ENCODE measurements at places on chromosomes 7 and 10.

- no peak for DNase-seq
Observed at GRCh38 chr7:158279539-158280447, 307.8 kb downstream of the PTPRN2 start.

GRCh38 chr10:68781613-68782574, 45.4 kb upstream of the STOX1 start:
- DNase-seq, result no peak

DNA sequence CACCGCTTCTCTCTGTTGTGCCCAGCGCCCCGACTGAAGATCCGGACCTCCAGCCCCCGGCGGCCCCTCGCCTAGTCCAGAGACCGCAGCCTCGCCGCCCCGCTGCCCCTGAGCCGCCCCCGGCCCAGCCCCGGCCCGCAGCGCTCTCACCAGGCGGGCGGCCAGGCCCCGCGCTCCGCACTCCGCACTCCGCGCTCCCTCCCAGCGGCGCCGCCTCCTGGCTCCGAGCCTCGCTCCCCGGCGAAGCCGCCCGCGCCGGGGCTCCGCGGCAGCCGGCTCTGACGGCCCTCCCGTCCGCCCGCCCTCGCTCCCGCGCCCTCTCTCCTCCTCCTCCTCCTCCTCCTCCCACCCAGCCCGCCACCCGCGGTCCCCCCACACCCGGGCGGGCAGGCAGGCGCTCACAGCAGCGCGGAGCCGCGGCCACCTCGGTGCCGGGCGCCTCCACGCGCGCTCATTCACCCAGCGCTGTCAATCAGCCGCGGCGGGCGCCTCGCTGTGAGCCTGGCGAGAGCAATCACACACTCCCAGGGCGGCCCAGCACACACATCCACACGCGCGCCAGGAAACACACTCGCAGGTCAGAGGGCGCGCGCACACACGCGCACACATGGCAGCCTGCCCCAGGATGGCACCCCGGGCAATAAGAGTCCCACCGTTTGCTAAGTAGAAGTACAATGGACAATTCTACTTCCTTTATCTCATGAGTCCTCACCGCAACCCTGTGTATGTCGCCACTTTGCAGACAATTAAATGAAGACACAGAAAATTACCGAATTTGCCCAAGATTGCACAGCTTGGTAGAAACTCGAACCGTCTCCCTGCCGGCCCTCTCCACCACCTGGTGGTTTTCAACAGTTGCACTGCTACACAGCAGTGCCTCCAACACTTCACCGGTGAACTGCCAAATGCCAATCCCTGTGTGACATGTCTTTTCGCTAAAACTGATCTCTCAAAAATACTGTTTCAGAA, at the start of gene PRRT4:
TSS of gene PRRT4 (minus strand) at position 280 of the 969 bp plus-strand sequence.
- peak; percentile 76 for DNase-seq

GRCh38 chr10:28593811-28594210, 60.9 kb downstream of the WAC start:
- no peak for DNase-seq

- DNase-seq, result no peak
Observed at GRCh38 chr10:84838851-84839250, 510.5 kb downstream of the CCSER2 start.

- DNase-seq, result no peak
Observed at GRCh38 chr7:15057272-15057671, 154.7 kb upstream of the DGKB start.

GRCh38 chr7:87564296-87564963, 36.3 kb downstream of the ABCB1 start:
- DNase-seq, result no peak

DNA sequence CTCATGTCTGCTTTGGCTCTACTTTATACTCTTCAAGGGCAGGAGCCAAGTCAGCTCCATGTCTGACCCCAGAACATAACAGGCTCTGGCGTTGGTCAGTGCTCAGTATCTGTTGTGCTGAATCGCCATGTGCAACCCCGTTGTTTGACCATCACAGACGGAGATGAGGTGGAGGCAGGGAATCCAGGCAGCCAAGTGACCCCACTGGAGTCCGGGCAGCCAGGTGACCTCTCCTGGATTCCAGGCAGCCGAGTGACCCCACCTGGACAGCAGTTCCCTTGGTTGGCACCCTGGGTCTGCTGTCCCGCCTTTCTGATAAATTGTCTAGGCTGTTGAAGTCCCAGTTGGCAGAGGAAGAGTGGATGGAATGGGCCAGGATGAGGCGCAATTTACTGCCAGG, 232.2 kb downstream of the TCERG1L start:
- no peak for DNase-seq

- peak; percentile 66 for DNase-seq
Observed at GRCh38 chr7:134710854-134711624, 64.4 kb downstream of the BPGM start.

GRCh38 chr10:43801626-43802025, 152.9 kb upstream of the ZNF32 start:
- no peak for DNase-seq

Data from CD4-positive, alpha-beta T cell (primary cell).